Activated T-helper 1 cell treated with Interleukin-2 at 50 U/mL for 16 hours (primary cell): ENCODE measurements at places on chromosomes 6 and 20.

DNA sequence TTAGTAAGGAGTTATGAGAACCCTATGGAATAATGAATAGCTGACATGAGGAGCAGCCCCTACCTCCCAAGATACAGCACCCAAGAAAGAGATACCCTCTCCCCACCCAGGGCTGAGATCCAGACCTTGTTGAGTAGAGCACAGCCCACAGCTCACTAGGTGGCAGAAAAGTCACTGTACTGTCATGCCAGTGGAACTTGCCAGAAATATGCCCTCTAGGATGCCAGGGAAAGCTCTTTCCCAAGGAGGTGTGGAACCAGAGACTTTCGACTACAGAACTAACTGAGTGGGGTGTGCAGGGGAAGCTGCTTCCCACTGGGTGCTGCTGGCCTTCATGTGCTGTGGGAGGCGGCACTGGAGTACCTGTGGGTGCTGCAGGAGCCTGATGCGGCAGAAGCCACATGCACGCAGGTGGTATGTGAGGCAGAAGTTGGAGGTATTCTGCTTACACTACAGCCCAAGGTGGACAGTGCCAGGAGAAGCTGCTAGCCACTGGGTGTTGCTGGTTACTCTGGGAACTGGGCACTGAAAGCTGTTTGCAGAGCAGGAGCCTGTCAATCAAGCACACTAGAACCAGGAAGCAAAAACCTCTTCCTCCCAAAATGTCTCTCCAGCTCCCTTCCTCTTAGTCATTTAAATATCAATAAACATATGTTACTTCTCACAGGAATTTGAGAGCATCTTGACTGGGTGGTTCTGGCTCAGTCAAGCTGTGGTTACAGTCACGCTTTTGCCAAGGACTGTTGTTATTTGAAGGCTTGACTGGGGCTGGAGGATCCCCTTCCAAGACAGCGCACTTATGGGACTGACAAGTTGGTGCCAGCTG is 17.8 kb downstream of the ARMC12 start:
- DNase-seq, result no peak

- DNase-seq, result no peak
Observed at GRCh38 chr6:139296927-139297326, 5.1 kb upstream of the TXLNB start.

- DNase-seq, result no peak
Observed at GRCh38 chr20:4563031-4563430, 158.7 kb upstream of the PRND start.

DNA sequence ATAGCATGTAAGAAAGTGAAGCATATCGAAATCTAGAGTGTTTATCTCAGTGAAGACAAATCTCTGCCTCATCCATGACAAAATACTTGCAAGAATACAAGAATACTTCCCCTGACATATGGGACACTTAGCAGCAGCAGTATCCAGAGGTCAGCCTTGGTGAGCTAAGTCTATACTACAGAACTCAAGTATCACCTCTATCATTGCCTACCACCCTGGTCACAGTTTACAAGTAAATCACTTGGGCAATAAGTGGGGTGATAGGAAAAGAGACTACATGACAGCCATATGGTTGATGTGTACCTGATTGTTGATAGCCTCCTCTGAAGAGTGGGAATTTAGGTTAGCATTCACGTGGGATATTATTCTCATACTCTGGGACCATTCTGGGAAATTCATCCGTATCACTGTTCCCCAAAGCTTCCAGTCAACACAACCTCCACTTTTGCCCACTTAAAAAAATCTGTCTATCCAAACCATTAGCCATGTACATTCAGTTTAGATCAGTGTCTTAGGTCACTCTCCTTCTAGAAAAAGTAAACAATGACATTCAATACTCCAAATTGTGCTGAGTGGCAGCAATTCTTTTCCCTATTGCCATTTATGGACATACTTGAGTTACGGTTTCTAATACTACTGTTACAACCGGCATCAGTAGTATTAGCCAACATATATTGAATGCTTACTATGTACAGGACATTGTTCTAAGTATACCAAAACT is 118.2 kb upstream of the PRSS16 start:
- no peak for DNase-seq

- DNase-seq, result no peak
Observed at GRCh38 chr6:44063561-44064059, 63.6 kb downstream of the MRPL14 start.

- no peak for DNase-seq
Observed at GRCh38 chr20:57977141-57977540, 251.3 kb downstream of the ANKRD60 start.

DNA sequence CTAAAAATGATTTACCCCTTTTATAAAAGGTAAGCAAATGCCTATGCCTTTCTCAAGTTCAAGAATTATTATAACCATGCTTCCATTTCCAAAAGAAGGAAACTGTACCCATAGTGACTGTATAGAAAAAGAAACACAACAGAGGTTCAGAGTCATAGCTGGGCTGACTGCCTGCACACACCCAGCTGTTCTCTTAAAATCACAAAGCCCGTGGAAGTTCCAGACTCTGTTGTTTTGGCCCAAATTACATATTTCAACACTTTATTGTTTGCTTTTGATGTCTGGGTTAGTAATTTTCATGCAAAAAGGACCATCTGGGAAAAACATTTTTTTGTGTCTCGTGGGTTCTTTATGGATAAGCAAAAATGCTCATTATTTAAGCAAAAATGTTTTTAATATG is 99.2 kb downstream of the LCA5 start:
- no peak for DNase-seq
